Fibroblast of mammary gland (primary cell): ENCODE measurements at places on chromosomes 3 and 15.
A peak's percentile ranks its signal among the peaks of the same experiment; 100 is the strongest.

DNA sequence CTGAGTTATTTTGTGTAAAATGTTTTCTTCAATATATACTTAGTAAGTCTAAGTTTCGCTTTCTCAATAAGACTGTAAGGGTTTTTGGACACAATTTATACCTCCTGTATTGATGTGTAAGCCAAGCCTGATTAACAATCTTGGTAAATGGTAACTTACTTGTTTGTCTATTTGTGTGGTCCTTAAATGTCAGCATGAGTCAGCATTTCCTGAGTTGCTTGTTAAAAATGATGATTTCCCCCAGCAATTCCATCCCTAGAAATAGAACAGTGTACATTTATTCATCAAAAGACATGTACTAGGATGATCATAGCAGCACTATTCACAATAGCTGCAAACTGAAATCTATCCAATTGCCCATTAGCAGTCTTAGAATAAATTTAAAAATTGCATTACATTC, 53.4 kb upstream of the LRIG1 start:
- peak; percentile 45 for DNase-seq

GRCh38 chr3:130932979-130933378, 39.1 kb downstream of the ATP2C1 start:
- DNase-seq = no peak

GRCh38 chr3:169072494-169072893, 591.0 kb downstream of the MECOM start:
- DNase-seq = no peak

- peak; percentile 52 for DNase-seq
Observed at GRCh38 chr3:84958495-84959469, at the start of gene CADM2. Gene CADM2, plus strand, starts transcription at chr3:84958989.
